ENCODE measurements at places on chromosomes 6 and 20.

DNA sequence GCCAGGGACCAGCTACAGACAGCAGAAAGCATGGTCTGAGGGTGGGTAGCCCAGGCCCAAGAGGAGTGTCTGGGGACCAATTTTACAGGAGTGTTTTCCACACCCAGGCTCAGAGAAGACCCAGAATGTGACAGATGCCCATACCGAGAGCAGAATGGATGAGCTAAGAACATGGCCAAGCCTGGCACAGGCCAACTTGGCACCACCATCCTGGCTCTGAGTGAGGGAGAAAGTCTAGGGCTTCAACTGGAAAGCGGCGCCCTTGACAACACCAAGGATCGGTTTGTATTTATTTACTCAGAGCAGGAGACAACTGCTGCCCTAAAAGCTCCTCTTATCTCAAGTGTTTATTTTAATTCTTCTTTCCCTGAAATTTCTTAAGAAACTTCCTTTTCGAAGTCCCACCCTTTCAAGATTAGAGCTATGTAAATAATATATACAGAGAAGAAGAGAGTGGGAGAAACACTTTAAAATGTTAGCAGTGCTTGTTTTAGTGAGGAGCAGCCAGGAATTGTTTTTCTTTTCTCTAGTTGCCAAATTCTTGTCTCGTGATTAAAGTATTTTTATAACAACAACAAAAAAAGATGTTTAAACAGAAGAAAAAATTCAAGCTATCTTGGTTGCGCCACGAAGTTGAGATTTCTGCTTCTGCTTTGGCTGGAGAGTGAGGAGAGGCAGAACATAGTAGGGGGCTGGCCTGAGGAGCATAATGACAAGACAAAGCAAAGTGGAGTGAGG is 16.2 kb downstream of the TNXB start:
- no peak for DNase-seq

- no peak for DNase-seq
Measured at GRCh38 chr6:108877046-108877751, 29.0 kb downstream of the ARMC2 start.

- no peak for DNase-seq
Measured at GRCh38 chr6:170441316-170441715, 111.8 kb downstream of the PSMB1 start.

DNA sequence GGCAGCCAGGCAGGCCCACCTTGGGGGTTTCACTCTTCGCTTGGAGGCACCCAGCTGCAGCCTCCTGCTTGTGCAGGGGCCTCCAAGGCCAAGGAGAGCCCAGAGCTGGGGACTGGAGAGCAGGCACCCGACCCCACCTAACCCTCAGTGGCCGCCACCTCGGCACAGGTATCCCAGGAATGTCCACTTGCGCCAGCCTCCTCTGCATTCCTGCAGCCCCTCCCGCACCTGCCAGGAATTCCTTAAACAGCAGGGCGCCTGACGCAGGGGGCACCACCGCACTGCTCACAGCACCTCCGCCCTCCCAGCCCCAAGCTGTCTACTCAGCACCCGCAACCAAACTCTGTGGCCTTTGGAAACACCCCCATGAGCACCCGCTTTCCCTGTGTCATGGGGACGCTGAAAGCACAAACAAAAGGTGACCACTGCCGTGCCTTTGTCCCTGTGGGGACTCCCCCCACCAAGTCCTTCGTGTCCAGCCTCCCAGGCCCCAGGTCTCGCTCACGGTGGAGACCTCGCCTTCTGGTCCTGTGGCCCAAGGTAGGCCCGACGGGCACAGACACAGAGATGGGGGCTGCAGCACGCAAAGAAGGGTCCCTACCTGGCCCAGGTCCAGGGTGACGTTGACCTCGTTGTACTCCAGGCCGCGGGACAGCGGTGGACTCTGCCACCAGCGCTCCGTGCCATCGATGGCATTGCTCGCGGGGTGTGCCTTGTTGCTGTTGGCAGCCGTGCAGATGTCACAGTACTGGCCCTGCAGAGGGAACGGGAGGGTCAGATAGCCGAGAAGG is 5.1 kb downstream of the LAMA5 start:
- DNase-seq, result no peak

- no peak for DNase-seq
Measured at GRCh38 chr6:165967810-165968407, 199.7 kb downstream of the TBXT start.

- DNase-seq, result no peak
Measured at GRCh38 chr6:22530506-22530905, 38.9 kb upstream of the HDGFL1 start.

DNA sequence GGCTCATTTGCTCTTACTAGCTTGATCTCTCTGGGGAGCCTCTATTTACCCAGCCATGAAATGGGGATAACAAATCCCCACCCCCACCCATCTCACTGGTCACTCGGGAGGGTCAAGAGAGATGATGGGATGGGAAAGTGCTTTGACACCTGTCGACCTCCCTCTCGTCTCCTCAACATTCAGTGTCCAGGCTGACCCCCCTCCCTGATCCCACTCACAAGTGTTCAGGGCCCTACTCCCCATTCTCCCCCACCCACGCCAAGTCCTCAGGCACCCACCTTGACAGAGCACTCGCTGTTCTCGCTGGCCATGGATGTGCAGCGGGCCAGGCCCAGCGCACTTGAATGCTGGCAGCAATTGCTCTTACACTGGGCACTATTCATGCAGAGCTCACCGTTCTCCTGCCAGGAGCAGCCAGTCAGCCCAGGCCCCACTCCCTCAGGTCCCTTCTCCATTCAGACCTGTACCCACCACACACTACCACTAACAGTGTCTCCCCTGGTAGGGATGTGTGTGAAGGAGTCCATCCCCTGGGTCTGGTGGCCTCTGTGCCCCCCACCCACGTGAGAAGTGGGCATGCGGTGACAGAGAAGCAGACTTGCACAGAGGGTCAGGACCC is 1.6 kb downstream of the CLPS start:
- DNase-seq, result no peak

- DNase-seq, result no peak
Measured at GRCh38 chr6:81865712-81866111, 113.2 kb upstream of the TENT5A start.

GRCh38 chr6:161618831-161619454 is 345.1 kb upstream of the AGPAT4 start:
- peak; percentile 5 for DNase-seq

DNA sequence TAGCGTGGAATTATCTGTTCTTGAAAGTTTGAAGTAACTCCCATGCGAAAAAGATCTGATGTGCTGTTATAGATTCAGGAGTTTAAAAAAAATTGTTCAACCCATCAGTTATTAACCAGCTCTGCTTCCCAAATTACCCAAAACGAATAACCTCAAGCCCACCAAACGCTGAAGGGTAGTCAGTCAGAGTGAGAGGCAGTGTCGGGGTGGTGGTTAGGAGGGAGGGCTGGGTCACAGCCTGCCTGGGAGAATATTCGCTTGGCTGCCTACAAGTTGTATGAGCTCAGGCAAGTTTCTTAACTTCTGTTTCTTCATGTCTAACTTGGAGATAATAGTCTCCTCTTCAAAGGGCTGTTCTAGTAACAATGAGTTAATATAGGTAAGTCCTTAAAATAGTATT is 114.6 kb downstream of the JPH2 start:
- DNase-seq, result no peak

DNA sequence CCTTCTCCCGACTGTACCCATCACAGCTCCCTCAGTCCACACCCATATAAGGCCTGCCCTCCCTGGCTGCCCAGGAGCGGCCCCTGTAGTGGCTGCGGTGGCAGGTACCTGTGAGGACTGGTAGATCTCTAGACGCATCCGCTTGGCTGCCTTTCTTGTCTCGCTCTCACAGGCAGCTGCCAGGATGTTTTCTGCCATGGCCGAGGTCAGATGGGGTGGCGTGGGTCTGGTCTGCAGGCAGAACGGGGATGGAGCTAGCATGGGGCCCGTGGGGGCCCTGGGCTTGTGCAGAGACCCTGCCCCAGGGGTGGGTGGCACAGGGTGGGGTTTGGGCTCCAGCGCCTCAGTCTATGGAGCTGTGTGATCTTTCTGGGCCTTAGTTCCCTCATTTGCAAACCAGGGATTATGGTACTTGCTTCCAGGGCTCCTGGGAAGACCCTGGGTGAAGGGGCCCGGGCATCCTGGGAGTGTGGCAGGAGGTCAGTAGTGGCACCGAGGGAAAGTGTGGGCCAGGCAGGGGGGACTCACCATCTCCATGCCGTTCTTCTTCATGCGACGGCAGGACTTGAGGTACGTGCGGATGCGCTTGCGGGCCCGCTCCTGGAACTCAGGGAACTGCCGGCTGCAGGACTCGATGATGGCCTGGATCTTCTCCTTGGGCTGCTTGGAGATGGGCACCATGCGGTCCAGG is 94.8 kb downstream of the ASXL1 start:
- DNase-seq, result no peak

DNA sequence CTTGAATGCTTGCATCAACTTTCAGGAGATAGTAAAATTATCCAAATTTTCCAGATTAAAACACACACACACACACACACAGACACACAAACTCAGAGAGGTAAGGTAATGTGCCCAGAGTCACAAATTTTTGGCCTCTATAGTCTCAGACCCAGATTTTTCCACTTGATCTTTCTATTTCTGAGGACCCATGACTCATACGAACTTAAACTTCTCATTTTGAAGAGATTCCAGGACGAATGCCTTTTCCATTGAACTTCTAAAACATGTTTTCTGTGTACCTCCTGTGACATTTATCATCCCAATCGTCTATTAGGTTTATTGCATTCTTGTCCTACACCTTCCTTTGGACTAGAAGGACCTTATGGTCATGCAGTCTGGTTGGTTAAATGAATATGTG is 172.9 kb upstream of the COL21A1 start:
- no peak for DNase-seq

- no peak for DNase-seq
Measured at GRCh38 chr6:24547243-24547642, 52.5 kb downstream of the ALDH5A1 start.

Data from NCI-H774 (cell line).